ENCODE measurements at places on chromosomes 5 and 9.

DNA sequence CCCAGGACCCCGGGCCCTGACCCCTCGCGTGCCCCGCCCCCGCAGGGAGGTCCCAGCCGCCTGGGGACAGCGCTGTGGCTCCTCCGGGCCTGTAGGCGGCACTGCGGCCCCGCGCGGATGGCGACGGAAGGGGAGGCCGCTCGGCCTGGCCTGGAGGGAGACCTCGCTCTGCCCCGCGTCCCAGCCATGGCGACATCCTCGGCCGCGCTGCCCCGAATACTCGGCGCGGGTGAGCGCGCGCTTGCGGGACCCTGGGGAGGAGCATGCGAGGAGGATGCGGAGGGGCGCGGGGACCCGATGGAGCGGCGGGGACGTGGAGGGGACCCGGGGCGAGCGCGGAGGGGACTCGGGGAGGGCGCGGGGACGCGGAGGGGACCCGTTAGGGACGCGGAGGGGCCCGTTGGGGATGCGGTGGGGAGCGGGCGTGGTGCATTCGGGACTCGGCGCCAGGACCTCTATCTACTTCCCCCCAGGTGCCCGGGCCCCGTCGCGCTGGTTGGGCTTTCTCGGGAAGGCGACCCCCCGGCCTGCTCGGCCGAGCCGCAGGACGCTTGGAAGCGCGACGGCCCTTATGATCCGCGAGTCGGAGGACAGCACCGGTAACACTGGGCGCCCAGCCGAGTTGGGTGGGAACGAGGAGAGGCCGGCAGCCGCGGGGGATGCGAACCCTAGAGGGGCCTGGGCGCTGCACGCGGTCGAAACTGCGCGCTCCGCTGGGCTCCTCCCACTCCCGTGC lies at the start of gene MRPS2:
TSS of gene MRPS2 (plus strand) at position 158 of the 736 bp plus-strand sequence. CDS start at position 187, 29 bp downstream.
- peak; percentile 61 for DNase-seq

GRCh38 chr5:98499892-98500291 lies 273.6 kb upstream of the RGMB start:
- DNase-seq: no peak

- DNase-seq: no peak
Measured at GRCh38 chr5:147697380-147697779, 85.1 kb downstream of the JAKMIP2 start.

DNA sequence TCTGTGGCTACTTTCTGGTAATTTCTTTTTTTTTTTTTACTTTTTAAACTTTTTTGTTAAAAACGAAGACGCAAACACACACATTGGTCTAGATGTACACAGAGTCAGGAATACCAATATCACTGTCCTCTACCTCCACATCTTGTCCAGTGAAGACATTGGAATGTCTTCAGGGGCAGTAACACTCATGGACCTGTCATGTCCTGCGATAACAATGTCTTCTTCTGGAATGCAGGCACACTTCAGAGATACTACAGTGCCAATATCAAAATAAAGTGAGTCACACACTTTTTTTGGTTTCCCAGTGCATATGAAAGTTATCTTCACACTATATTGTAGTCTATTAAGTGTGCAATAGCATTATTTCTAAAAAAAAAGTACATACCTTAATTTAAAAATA lies 175.9 kb downstream of the ARRDC3 start:
- DNase-seq: no peak

DNA sequence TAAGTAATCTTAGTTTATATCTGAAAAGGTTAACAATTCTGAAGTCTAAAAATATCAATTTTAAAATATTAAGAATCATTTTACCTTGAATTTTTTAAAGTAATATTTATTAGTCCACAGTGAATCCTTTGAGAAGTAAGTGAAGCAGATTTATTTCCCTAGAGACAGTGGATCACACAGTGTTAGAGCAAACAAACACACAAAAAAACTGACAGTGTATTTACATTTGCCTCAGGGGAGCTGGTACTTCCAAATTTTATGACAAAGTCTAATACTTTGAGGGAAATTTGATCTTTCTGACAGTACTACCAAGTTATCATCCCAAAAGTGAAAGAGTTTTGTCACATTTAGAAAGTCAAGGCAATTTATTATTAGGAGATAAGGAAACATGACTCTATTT lies 1750.6 kb upstream of the CDH9 start:
- no peak for DNase-seq

- no peak for DNase-seq
Measured at GRCh38 chr5:151686674-151687407, at the start of gene SPARC. TSS of gene SPARC (minus strand) at chr5:151686915. CDS start at chr5:151676188, 10,727 bp downstream.

GRCh38 chr5:33817301-33817700 lies 74.5 kb downstream of the ADAMTS12 start:
- DNase-seq: no peak

- DNase-seq: no peak
Measured at GRCh38 chr9:72978744-72979143, 25.9 kb upstream of the ALDH1A1 start.

- DNase-seq: no peak
Measured at GRCh38 chr9:36341936-36342577, 58.0 kb downstream of the RNF38 start.

GRCh38 chr5:33311893-33312292 lies 128.9 kb upstream of the TARS1 start:
- DNase-seq: peak; percentile 4

DNA sequence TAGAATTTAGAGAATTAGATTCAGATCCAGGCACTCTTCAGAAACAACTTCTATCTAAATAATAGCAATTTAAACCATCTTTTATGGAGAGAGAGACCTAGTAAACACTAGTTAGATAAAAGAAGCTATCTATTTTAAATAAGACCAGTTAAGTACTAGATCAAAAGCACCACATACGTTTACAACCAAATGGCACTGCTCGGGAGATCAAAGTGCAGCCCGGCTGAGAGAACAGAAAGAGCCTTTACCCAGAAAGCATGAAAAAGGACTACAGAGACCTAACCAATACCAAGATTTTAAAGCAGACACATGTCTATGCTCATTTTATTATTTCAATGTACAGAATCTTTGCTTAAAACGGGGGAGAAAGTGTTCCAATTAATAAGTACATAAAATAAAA lies 30.8 kb downstream of the LIX1 start:
- no peak for DNase-seq

DNA sequence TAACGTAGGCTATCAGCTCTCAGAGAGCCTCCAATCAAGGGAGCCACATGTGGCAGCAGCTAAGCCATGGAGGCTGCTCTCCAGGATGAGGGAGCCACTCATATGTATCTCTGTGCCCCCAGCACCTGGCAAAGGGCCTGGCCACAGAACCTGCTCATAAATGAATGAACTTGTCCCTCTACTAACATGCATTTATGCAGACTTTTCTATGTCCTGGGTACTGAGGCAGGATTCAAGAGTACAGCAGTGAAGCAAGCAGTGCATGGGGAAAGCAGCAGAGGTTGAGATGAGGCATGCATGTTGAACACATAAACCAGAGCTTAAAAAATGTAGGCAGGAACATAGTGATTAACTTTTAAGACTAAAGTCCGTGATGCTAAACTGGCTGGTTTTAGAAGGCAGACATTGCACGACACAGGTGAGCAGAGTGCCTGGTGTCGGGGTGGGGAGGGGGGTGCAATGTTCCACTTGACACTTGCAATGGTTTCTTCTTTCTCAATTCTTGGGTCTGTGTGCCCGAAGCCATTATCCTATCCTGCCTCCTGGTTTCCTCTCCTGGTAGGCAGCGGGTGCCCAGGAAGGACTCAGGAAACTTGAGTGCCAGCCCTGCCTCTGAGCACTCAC lies 142.8 kb upstream of the ALDH1B1 start:
- DNase-seq: no peak

DNA sequence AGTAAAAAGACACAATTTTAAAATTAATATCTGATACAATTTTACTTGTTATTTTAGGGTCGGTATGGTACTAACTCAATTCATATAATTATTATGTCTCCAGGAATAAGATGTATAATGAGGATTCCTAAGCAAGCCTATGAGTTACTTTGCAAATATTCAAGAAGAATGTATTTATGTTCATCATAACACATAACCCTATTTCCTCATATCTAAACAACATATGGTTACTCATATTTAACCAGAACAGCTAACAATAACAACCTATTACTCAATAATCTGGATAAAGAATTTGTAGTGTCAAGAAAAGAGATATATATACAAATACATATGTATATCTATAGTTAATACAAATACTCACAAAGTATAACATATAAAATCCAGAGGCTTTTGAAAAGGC lies 285.9 kb downstream of the ARL15 start:
- DNase-seq: no peak

GRCh38 chr5:159341145-159341544 lies 10.9 kb upstream of the IL12B start:
- no peak for DNase-seq

DNA sequence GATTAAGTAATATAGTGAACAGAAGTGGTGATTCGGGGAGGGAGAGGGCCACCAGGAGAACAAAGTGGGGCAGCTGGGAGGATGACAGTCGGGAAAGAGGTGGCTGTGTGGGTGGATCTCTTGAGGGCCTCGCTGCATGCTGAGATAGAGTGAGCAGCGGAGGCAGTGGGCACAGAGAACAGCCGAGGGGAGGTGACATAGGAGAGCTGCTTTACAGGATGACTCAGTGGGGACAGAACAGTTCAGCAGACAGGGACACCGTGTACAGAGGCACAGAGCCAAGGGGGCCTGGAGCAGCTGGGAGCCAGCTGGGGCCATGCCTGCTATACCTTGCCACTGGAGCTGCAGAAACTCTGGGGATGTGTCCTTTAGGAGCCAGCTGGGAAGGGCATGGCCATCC lies 273.9 kb downstream of the GADD45G start:
- DNase-seq: no peak

DNA sequence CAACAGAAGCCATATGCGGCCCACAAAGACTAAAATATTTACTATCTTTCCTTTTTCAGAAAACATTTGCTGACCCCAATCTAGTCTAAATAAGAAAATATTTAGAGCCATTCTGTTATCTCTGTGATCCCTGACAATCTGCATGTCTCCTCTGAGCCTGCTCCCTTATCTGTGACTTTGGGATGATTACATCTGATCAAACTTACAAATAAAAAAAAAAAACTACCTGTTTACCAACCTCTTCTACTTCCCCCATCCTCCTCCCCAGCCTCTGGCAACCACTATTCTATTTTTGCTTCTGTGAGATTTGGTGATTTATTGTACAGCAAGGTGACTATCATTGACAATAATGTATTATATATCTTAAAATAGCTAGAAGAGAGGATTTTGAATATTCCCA lies 176.3 kb upstream of the CD180 start:
- no peak for DNase-seq

DNA sequence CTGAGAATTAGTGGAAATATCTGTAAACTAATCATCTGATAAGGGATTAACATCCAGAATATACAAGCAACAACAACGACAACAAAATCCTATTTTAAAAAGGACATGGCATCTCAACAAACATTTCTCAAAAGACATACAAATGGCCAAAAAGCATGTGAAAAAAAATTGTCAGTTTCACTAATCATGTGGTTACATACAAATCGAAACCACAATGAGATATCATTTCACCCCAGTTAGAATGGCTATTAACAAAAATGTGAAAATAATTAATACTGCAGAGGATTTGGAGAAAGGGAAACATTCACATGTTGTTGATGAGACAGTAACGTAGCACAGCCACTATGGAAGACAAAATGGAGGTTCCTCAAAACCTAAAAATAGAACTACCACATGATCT lies 69.5 kb downstream of the ERP44 start:
- no peak for DNase-seq

GRCh38 chr9:3980771-3981170 lies 319.1 kb downstream of the GLIS3 start:
- DNase-seq: no peak
